ENCODE measurements at places on chromosomes 2 and 18.
A peak's percentile ranks its signal among the peaks of the same experiment; 100 is the strongest.

- no peak overlapping the region for H3K27ac ChIP-seq
- no peaks in the 10 kb centered on the region for H3K4me1 ChIP-seq
- peaks cover 3% of the 10 kb centered on the region for H3K36me3 ChIP-seq
- H3K27me3 ChIP-seq = peaks cover 11% of the 10 kb centered on the region
- no peak for DNase-seq
Observed at GRCh38 chr18:51543658-51544155, 346.2 kb upstream of the MEX3C start.

- no peak for DNase-seq
- H3K4me3 ChIP-seq = no peak overlapping the region
- H3K4me1 ChIP-seq = no peaks in the 10 kb centered on the region
- H3K36me3 ChIP-seq = no peaks in the 10 kb centered on the region
- no peak overlapping the region for H3K27ac ChIP-seq
- no peaks in the 10 kb centered on the region for H3K27me3 ChIP-seq
Observed at GRCh38 chr2:48927355-48927754, 171.8 kb upstream of the LHCGR start.

DNA sequence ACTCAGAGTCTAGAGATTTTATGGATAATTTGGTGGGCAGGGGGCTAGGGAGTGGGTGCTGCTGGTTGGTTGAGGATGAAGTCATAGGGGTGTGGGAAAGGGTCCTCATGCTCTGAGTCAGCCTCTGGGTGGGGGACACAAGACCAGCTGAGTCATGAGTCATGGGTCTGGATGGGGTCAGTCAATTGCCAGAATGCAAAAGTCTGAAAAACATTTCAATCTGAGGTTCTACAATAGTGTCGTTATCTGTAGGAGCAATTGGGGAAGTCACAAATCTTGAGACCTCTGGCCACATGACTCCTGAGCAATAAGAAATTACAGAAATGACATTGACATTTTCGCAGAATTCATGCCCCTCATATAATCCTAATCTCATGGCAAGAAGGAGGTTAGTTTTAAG is 15.1 kb downstream of the NMS start:
- H3K36me3 ChIP-seq = no peaks in the 10 kb centered on the region
- no peaks in the 10 kb centered on the region for H3K4me1 ChIP-seq
- H3K27me3 ChIP-seq = peaks cover 37% of the 10 kb centered on the region
- no peak overlapping the region for H3K27ac ChIP-seq
- H3K4me3 ChIP-seq = no peak overlapping the region

- H3K4me1 ChIP-seq = no peaks in the 10 kb centered on the region
- H3K27ac ChIP-seq = no peak overlapping the region
- DNase-seq = no peak
- H3K4me3 ChIP-seq = no peak overlapping the region
Observed at GRCh38 chr2:10521356-10522169, 73.4 kb upstream of the ODC1 start.

DNA sequence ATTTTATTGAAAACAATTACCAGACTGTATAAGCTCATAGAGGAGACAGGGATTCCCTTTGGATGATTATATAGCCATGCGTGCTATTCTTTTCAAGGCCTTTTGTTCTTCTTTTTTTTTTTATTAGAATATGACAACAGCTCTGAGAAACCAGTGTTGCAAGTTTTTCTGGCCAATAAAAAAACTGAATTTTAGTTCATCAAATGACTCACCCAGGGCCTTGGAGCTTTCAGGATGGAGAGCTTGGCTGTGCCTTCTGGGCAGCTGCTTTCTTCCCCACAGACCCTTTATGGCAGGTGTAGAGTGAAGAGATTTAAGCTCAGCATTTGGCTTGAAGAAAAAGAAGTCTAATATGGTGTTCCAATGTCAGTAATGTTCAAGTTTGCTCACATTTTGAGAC is 497.9 kb upstream of the FANCL start:
- DNase-seq = no peak
- no peaks in the 10 kb centered on the region for H3K4me1 ChIP-seq

- no peak overlapping the region for H3K27ac ChIP-seq
- no peaks in the 10 kb centered on the region for H3K4me1 ChIP-seq
- peaks cover 10% of the 10 kb centered on the region for H3K27me3 ChIP-seq
- H3K4me3 ChIP-seq = no peak overlapping the region
- DNase-seq = no peak
Observed at GRCh38 chr2:165067643-165068486, 112.5 kb upstream of the SLC38A11 start.

DNA sequence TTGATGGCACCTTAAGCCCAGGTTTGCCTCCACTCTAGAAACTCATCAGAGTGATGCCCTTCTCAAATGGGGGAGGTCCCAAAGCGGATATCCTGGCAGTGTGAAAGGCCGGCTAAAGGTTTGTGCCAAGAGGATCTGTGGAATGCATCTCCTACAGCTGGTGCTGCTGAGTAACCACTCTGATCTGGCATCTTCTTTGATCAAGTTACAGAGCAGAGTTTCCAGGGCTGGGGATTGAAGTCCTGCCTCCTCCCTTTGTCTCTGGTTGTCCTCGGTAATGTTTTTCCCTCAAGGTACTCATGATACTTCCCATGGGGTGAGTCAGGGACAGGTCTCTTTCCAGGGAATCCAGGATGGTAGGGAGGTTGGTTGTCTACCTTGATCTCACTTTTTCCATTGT is 24.6 kb downstream of the PRKRA start:
- H3K4me3 ChIP-seq = no peak overlapping the region
- H3K4me1 ChIP-seq = no peaks in the 10 kb centered on the region
- no peak overlapping the region for H3K27ac ChIP-seq
- H3K36me3 ChIP-seq = peaks cover 22% of the 10 kb centered on the region
- DNase-seq = no peak

- peaks cover 10% of the 10 kb centered on the region for H3K27me3 ChIP-seq
- H3K27ac ChIP-seq = no peak overlapping the region
- no peak for DNase-seq
- peaks cover 7% of the 10 kb centered on the region for H3K36me3 ChIP-seq
- no peak overlapping the region for H3K4me3 ChIP-seq
- no peaks in the 10 kb centered on the region for H3K4me1 ChIP-seq
Observed at GRCh38 chr2:23566241-23567142, 181.5 kb downstream of the KLHL29 start.

DNA sequence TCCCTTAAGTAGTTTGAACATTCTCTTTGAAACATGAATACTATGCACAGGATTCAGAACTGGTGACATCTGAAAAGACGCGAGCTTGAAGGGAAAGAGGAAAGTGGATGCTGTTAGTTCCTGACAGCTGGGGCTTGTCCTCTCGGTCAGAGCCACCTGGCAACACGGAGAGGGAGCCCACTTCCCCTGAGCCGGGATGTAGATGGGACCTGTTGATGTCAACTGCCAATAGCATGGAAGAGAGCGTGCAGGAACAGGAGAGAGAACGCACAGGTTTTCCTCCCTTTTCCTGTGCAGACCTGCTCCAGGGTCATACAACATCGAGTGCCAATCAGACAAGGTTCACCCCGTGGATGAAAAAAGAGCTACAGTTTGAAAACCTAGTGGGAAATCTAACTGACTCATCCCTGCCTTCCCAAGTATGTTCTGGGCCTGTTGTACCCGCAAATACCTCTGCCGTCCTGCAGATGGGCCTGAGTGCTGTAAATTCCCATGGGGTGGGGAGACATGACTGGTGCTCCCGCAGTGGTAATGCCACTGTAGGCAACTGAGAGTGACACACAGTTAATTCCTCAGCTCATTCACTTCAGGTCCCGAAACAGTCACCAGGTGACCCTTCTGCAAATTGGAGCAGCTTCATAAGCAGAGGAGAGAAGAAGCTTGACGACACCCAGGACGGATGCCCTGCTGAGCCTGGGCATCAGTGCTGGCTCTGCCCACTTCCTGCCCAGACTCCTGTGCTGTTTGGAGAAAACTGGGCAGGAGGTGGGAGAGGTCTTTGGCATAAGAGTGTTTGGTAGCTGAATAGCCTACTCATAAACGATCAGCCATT is 13.9 kb upstream of the MBP start:
- H3K4me3 ChIP-seq = no peak overlapping the region
- no peaks in the 10 kb centered on the region for H3K27me3 ChIP-seq
- H3K36me3 ChIP-seq = peaks cover 1% of the 10 kb centered on the region

- H3K27ac ChIP-seq = peak overlapping the region; percentile 41
- no peak overlapping the region for H3K4me3 ChIP-seq
- DNase-seq = no peak
- no peaks in the 10 kb centered on the region for H3K36me3 ChIP-seq
- H3K27me3 ChIP-seq = no peaks in the 10 kb centered on the region
Observed at GRCh38 chr2:119059287-119059686, 99.3 kb downstream of the C1QL2 start.

DNA sequence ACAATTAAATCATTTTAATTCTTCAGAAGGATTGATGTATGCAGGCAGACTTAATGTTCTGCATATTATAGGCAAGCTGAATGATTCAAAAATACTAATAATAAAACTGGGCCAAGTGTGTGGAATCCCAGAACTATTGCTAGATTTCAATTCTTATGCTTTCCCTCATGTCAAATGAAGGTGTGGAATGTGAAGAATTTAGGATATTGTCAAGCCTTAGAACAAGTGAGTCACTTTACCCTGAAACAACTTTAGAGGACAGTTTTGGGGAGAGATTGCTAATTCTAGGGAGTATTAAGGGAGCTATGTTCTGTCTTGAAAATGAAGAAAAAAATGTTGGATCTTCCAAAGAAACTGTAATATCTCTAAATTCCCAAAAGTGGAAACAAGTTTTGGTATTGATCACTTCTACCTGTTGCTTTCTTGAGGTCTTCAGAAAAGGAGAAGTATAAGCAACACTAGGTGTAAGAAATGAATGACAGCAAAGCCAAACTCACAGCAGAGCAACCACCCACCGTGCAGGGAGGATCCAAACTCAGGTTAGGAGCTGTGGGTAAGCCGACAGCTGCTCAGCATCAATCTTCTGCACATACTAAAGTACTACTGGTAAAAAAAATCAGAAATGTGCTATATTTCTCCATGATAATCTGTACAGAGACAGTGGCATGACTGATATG is 818.1 kb downstream of the SLC4A3 start:
- no peak overlapping the region for H3K27ac ChIP-seq
- H3K4me3 ChIP-seq = no peak overlapping the region
- no peaks in the 10 kb centered on the region for H3K4me1 ChIP-seq
- no peaks in the 10 kb centered on the region for H3K27me3 ChIP-seq

- DNase-seq = no peak
- no peak overlapping the region for H3K4me3 ChIP-seq
- H3K36me3 ChIP-seq = no peaks in the 10 kb centered on the region
- H3K27ac ChIP-seq = no peak overlapping the region
- H3K4me1 ChIP-seq = no peaks in the 10 kb centered on the region
Observed at GRCh38 chr2:178804791-178805190, 2.4 kb downstream of the TTN start.

DNA sequence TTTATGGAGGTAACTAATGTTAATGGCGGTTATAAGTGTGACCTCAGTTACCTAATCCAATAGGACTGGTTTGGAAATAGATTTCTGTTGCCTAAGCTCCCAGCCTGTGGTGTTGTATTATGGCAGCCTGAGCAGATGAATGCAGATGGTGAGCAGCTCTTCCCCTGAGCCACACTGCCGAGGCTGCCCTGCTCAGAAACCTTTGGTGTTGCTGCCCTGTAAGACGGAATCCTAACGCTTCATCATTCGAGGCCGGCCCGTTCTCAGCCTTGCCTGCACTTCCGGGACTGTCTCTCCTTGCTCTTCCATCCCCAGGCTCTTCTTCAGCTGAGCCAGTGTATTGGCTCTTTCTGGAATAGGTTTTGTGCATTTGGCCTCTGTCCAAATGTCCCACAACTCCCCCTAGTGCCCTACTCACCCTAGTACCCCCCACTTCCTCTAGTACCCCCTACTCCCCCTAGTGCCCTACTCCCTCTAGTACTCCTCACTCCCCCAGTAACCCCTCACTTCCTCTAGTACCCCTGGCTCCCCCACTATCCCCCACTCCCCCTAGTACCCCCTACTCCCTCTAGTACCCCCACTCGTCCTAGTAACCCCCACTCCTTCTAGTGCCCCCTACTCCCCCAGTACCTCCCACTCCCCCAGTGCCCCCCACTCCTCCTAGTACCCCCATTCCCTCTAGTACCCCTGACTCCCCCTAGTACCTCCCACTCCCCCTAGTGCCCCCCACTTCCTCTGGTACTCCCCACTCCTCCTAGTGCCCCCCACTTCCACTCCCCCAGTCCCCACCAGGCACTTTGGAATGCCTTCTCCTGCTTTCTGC is 106.0 kb upstream of the TAF1B start:
- H3K4me1 ChIP-seq = peaks cover 52% of the 10 kb centered on the region
- no peak overlapping the region for H3K4me3 ChIP-seq

DNA sequence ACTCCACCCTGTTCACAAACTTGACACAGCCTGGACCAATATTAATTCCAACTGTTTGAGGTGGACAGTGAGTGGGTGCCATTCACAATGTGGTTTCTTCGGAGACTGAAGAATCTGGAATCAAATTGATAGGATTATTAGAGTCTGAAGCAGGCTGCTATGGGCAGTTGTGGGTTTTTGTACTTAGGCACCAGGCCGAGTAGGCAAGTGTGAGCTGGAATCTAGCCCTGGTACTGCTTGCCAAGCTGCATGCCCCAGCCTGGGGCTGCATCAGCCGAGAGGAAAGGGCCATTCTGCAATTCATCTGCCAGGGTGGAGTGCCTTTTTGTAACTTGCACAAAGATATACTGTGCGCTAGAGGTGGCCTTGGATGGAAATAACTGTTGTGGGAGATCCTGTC is 654.7 kb upstream of the FANCL start:
- H3K4me1 ChIP-seq = no peaks in the 10 kb centered on the region
- no peak for DNase-seq
- H3K4me3 ChIP-seq = no peak overlapping the region
- no peaks in the 10 kb centered on the region for H3K36me3 ChIP-seq
- no peaks in the 10 kb centered on the region for H3K27me3 ChIP-seq

- H3K27ac ChIP-seq = no peak overlapping the region
- H3K27me3 ChIP-seq = peaks cover 58% of the 10 kb centered on the region
- no peak for DNase-seq
- no peaks in the 10 kb centered on the region for H3K36me3 ChIP-seq
- no peak overlapping the region for H3K4me3 ChIP-seq
- no peaks in the 10 kb centered on the region for H3K4me1 ChIP-seq
Observed at GRCh38 chr2:240172071-240172895, 31.8 kb upstream of the OTOS start.

- no peaks in the 10 kb centered on the region for H3K27me3 ChIP-seq
- DNase-seq = no peak
- H3K4me3 ChIP-seq = peak overlapping the region; percentile 100
- H3K4me1 ChIP-seq = peaks cover 36% of the 10 kb centered on the region
- H3K36me3 ChIP-seq = peaks cover 18% of the 10 kb centered on the region
Observed at GRCh38 chr2:64019975-64020528, 824 bp upstream of the VPS54 start.

DNA sequence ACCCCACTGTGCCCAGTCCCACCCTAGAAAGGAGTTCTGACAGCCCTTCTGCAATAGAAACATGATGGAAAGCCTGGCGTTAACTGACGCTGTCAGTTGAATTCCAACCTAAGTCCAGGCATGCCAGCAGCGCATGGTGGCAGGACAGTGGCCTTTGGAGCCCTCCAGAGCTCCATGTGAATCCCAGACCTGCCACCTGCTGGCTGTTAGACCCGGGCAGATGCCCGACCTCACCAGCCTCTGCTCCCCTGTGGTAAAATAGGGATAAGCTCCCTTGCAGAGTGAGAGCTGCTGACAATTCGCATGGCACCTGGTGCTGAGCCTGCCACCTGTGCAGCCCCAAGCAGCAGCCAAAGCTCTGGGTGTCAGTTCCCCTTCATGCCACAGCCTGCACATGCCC is 138.6 kb downstream of the LOXHD1 start:
- no peak for DNase-seq
- H3K27me3 ChIP-seq = no peaks in the 10 kb centered on the region
- H3K27ac ChIP-seq = no peak overlapping the region
- H3K4me3 ChIP-seq = no peak overlapping the region
- H3K36me3 ChIP-seq = no peaks in the 10 kb centered on the region
